ENCODE measurements at places on chromosomes 2 and 18.

DNA sequence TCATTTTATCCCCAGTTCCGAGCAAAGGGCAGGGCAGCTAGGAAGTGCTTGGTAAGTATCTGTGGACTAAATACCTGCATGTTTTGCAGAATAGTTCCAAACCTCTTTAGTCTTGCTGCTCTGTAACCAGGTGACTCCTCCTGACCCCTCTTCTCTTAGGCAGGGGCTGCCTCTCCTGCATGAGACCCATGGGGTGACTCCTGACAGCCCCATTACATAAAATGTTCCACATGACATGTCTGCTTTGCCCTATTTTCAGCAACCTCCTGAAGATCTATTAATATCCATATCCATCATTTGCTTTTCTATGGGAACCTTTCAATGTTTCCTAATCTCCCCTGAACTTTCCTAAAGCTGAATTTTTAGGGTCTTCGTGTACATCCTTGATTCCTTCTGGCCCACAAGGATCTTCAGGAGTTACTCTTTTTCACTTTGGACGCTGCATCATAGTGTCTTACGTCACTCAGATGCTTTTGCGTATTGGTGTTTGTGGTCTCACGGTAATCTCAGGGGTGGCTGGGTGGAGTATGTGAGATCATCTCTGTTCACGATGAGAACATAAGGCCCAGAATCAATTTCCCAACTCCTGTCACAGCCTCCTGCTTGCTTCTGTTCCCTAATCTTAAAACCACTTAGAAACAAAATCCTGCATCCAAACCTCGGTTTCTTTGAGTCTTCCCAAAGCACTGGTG, 76.6 kb downstream of the MAPK4 start:
- no peak for DNase-seq

- DNase-seq = no peak
Measured at GRCh38 chr2:102505290-102505689, 32.3 kb downstream of the SLC9A4 start.

- DNase-seq = no peak
Measured at GRCh38 chr2:209049608-209050007, 374.2 kb upstream of the MAP2 start.

GRCh38 chr2:49858113-49858490, 703.8 kb upstream of the FSHR start:
- no peak for DNase-seq

GRCh38 chr2:142521492-142521891, 356.0 kb upstream of the KYNU start:
- DNase-seq = no peak

DNA sequence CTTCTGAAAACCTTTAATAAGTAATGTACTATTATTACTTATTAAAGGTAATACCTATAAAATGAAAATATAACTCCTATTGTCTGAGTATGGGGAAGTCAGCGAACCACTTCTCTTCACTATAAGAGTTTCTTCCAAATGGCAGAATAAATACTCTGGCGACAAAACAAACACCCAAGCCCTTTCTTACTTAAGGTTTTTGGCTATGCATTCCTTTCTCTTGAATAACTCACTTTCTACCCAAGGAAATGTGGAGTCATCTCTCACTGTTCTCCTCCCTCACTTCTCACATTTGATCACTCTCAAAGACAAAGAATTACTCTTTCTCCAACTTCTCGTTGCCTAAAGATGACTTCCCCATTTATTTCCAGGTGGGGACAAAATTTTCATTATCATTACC, 816.8 kb upstream of the CRIM1 start:
- no peak for DNase-seq

- DNase-seq = no peak
Measured at GRCh38 chr18:26425148-26425531, 123.2 kb downstream of the KCTD1 start.

Data from HCT116 (cell line).